MCF 10A (cell line): ENCODE measurements at places on chromosomes 6 and 20. TPM values are rescaled to one million over a fixed set of nuclear protein-coding genes. Genes with fewer than 3 reads are reported as not detected.

The ADGRG6 gene
- total RNA-seq, result 28.8 and 44.2 TPM in 2 replicates

DNA sequence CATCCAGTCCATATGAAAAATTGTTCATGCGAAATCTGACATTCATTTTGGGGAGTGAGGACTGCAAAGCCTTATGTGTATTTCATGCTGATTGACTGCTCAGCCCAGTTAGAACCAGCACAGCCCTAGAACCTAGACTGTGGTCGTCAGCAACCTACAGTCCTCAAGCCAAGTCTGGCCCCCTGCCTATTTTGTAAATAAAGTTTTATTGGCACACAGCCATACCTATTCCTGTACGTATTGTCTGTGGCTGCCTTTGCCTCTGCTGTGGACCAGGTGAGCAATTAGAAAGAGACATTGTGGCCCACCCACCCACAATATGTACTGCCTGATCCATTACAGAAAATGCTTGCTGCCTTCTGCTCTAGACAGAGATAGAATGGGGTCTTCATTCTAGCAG is 391.0 kb downstream of the TAF4 start:
- no peaks in the 10 kb centered on the region for H3K27me3 ChIP-seq
- no peaks in the 10 kb centered on the region for H3K36me3 ChIP-seq
- H3K27ac ChIP-seq, result no peak overlapping the region
- DNase-seq, result no peak
- H3K4me3 ChIP-seq, result no peak overlapping the region

GRCh38 chr6:75283907-75284631 is 523 bp downstream of the TMEM30A start:
- no peaks in the 10 kb centered on the region for H3K36me3 ChIP-seq
- DNase-seq, result no peak
- H3K27ac ChIP-seq, result no peak overlapping the region
- no peaks in the 10 kb centered on the region for H3K27me3 ChIP-seq
- peaks cover 28% of the 10 kb centered on the region for H3K4me1 ChIP-seq

The NEU1 gene
- 19.7 and 43.8 TPM in 2 replicates for total RNA-seq

The FKBP1C gene
- total RNA-seq, result 0.23 and 0.25 TPM in 2 replicates

The BMP2 gene
- total RNA-seq, result 6.7 and 7.7 TPM in 2 replicates

DNA sequence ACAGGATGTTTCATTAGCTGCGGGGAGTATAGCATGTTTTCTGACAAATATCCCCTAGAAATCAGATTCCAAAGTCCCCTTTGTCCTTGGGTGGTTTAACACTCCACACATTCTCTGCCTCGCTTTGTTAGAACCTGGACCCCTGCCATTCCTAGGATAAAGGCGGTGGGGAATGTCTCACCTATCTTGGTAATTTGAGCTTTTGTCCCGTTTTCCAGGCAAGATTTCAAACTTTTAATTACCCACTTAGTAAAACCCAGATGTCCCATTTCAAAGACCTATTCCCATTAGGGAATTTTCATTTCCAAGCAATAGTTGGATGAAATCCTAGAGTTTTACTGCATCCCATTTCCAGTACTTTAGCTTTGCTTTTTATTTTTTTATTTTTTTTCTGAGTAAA is 501.0 kb upstream of the MAP3K7 start:
- no peak overlapping the region for H3K4me3 ChIP-seq
- no peaks in the 10 kb centered on the region for H3K4me1 ChIP-seq
- no peak for DNase-seq
- no peak overlapping the region for H3K27ac ChIP-seq
- no peaks in the 10 kb centered on the region for H3K36me3 ChIP-seq
- peaks cover 17% of the 10 kb centered on the region for H3K27me3 ChIP-seq

DNA sequence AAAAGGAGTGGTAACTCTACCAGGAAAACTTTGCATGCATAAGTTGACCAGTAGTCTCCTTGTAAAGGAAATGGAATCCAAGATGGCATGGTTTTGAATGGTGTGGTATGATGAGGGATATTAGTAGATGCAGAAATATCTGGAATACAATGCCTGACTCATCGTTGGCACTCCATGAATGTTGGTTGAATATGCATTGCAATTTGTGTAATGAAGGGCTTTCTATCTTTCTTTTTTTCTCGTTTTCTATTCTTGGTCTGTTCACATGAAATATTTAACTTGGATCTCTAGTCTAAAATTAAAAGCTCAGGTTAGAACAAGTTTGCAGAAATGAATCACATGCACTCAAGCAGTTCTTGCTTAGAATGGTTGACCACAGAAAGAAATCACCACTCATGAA is 277.3 kb upstream of the PRND start:
- no peaks in the 10 kb centered on the region for H3K27me3 ChIP-seq
- no peaks in the 10 kb centered on the region for H3K36me3 ChIP-seq
- no peak overlapping the region for H3K27ac ChIP-seq
- H3K4me1 ChIP-seq, result no peaks in the 10 kb centered on the region

DNA sequence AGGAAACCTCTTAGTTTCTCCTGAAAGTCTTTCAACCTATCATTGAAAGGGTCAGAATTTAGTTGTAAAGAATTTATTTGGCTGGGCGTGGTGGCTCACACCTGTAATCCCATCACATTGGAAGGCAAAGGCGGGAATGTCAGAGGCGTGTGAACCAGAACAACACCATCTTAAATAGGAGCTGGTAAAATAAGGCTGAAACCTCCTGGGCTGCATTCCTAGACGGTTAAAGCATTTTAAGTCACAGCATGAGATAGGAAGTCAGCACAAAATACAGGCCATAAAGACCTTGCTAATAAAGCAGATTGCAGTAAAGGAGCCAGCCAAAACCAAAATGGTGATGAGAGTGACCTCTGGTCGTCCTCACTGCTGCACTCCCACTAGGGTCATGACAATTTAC is 29.6 kb downstream of the OR2B2 start:
- H3K36me3 ChIP-seq, result no peaks in the 10 kb centered on the region
- H3K4me1 ChIP-seq, result no peaks in the 10 kb centered on the region
- H3K27ac ChIP-seq, result no peak overlapping the region
- DNase-seq, result no peak
- H3K27me3 ChIP-seq, result no peaks in the 10 kb centered on the region

DNA sequence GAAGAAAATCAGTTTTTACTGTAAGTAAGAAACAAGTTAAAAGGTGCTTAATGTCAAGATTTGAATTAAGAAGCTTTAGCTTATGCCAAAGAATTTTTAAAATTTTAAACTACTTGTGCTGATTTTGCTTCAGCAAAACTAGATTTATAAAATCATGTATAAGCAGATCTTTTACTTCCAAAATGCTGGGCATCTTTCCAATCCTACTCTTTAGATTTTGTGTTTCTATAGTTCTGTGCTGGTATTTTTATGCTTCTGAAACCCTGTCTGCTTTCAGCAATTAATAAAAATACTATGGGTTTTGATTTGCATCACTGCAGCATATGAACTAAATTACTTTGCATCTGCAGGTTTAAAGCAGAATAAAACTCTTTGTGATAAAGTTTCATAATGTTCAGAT is 238.6 kb upstream of the RNF217 start:
- H3K36me3 ChIP-seq, result no peaks in the 10 kb centered on the region
- H3K27ac ChIP-seq, result no peak overlapping the region
- H3K4me3 ChIP-seq, result no peak overlapping the region
- DNase-seq, result no peak
- H3K4me1 ChIP-seq, result peaks cover 6% of the 10 kb centered on the region

- no peaks in the 10 kb centered on the region for H3K36me3 ChIP-seq
- H3K27me3 ChIP-seq, result no peaks in the 10 kb centered on the region
- DNase-seq, result peak; percentile 41
- H3K27ac ChIP-seq, result no peak overlapping the region
- H3K4me1 ChIP-seq, result no peaks in the 10 kb centered on the region
- no peak overlapping the region for H3K4me3 ChIP-seq
Observed at GRCh38 chr6:137122612-137123011, 50.8 kb downstream of the IL22RA2 start.

DNA sequence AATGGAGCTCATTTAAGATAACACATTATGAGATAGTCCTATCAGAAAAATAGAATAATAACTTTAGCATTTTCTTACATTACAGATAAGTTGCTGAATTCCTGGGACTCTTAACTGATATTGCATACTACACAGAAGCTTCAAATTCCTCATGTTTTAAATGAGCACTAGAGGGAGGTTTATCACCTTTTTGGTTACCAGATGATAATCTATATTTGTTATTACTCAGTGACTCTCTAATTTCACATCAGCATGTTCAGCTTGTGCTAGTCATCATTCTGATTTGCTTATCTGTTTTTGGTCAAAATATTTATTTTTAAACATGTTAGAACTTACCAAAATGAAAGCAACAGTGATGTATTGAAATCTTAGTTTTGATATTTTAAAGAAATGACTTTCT is 20.5 kb upstream of the GJA10 start:
- no peak for DNase-seq
- H3K4me1 ChIP-seq, result no peaks in the 10 kb centered on the region
- H3K36me3 ChIP-seq, result peaks cover 35% of the 10 kb centered on the region
- H3K4me3 ChIP-seq, result no peak overlapping the region

The FRMD1 gene
- not detected in 2 replicates for total RNA-seq

- no peak overlapping the region for H3K4me3 ChIP-seq
- no peak for DNase-seq
- H3K27ac ChIP-seq, result no peak overlapping the region
Observed at GRCh38 chr6:153074761-153075160, 56.3 kb downstream of the RGS17 start.

The ZNF334 gene
- total RNA-seq, result not detected in 2 replicates

DNA sequence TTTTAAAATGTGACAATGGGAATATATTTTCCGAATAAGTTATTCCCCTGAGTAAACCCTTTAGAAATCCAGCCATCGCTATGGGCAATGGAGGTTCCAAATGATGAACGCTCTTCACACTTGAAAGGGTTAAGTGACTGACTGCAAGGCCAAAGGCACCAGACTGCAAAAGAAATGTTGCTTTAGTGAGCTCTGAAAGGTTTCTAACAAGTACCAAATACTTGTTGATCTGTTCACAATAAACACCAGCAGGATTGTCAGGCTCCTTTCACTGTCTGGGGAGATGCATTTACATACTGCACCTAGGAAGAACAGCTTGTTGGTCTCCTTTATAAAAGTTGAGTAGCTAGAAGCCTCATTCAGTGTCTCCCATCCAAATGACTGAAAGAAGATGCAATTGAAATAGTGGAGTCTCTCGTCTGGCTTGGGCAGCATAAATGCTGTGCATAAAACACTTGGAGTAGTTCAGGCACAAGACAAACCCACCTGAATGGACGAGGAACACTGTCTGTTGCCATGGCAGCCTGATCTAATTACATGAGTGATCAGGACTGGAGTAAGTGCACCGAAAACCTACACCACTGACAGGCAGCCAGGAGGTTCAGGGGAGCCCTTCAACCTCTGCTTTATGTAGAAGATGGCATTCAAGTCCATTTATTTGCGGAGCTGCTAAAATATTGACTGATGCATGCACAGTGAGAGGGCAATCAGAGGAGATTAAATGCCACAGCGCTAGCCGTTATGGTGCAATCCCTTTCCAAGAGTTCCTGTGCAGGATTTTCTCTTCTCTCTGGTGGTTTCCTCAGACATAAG is 2.9 kb downstream of the ATXN1 start:
- no peaks in the 10 kb centered on the region for H3K36me3 ChIP-seq
- DNase-seq, result no peak
- peaks cover 13% of the 10 kb centered on the region for H3K4me1 ChIP-seq

GRCh38 chr20:4722571-4722970 is 862 bp downstream of the PRND start:
- DNase-seq, result no peak
- H3K4me1 ChIP-seq, result peaks cover 7% of the 10 kb centered on the region
- H3K27ac ChIP-seq, result no peak overlapping the region
- no peaks in the 10 kb centered on the region for H3K27me3 ChIP-seq

The RNF144B gene
- total RNA-seq, result 40.6 and 57.9 TPM in 2 replicates

The TGM2 gene
- total RNA-seq, result 0.76 and 1.5 TPM in 2 replicates

GRCh38 chr6:87660226-87660911 is 41.7 kb downstream of the AKIRIN2 start:
- peak; percentile 44 for DNase-seq
- no peak overlapping the region for H3K27ac ChIP-seq
- no peaks in the 10 kb centered on the region for H3K4me1 ChIP-seq
- no peaks in the 10 kb centered on the region for H3K27me3 ChIP-seq
- H3K36me3 ChIP-seq, result peaks cover 39% of the 10 kb centered on the region

GRCh38 chr6:88558981-88559380 is 392.8 kb upstream of the CNR1 start:
- H3K36me3 ChIP-seq, result no peaks in the 10 kb centered on the region
- no peaks in the 10 kb centered on the region for H3K4me1 ChIP-seq
- H3K27me3 ChIP-seq, result peaks cover 19% of the 10 kb centered on the region
- DNase-seq, result no peak

DNA sequence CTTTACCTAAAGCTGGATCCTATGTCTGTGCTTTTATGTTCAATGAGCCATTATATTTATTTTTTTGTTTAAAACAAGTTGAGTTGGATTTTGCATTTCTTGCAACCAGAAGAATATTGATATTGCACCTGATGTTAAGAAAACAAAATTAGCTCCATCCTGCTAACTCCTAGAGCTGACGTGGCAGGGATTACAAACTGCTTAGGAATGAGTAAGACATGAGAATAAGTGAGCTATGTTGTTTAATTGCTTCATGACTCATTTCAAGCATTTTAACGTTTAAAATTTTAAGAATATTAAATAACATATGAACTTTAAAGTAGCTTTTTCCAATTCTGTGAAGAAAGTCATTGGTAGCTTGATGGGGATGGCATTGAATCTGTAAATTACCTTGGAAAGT is 663.5 kb downstream of the EPM2A start:
- DNase-seq, result peak; percentile 59
- no peaks in the 10 kb centered on the region for H3K27me3 ChIP-seq
- no peak overlapping the region for H3K27ac ChIP-seq
- no peak overlapping the region for H3K4me3 ChIP-seq
- H3K36me3 ChIP-seq, result no peaks in the 10 kb centered on the region

GRCh38 chr6:100466410-100467128 is 1.8 kb upstream of the SIM1 start:
- no peaks in the 10 kb centered on the region for H3K36me3 ChIP-seq
- H3K4me1 ChIP-seq, result no peaks in the 10 kb centered on the region
- H3K4me3 ChIP-seq, result no peak overlapping the region
- no peaks in the 10 kb centered on the region for H3K27me3 ChIP-seq
- H3K27ac ChIP-seq, result no peak overlapping the region

GRCh38 chr20:1876975-1877608 is 18.1 kb upstream of the SIRPA start:
- H3K36me3 ChIP-seq, result no peaks in the 10 kb centered on the region
- no peak overlapping the region for H3K27ac ChIP-seq
- H3K4me3 ChIP-seq, result no peak overlapping the region
- H3K27me3 ChIP-seq, result no peaks in the 10 kb centered on the region
- peaks cover 6% of the 10 kb centered on the region for H3K4me1 ChIP-seq
- no peak for DNase-seq

The ARMH2 gene
- not detected in 2 replicates for total RNA-seq

- H3K36me3 ChIP-seq, result no peaks in the 10 kb centered on the region
- DNase-seq, result peak; percentile 17
- H3K4me3 ChIP-seq, result no peak overlapping the region
- H3K27me3 ChIP-seq, result no peaks in the 10 kb centered on the region
Observed at GRCh38 chr6:167699141-167699931, 127.4 kb upstream of the AFDN start.

DNA sequence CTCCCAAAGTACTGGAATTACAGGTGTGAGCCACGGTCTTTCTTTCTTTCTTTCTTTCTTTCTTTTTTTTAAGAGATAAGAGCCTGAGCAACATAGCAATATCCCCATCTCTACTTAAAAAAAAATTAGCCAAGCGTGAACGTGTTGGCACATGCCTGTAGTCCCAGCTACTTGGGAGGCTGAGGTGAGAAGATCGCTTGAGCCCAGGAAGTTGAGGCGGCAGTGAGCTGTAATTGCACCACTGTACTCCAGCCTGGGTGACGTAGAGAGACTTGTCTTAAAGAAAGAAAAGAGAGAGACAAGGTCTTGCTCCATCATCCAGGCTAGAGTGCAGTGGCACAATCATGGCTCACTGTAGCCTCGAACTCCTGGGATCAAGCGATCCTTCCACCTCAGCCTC is 162.0 kb upstream of the MLN start:
- H3K36me3 ChIP-seq, result no peaks in the 10 kb centered on the region
- H3K4me1 ChIP-seq, result peaks cover 7% of the 10 kb centered on the region
- no peak overlapping the region for H3K27ac ChIP-seq
- no peak overlapping the region for H3K4me3 ChIP-seq
